ENCODE measurements at places on chromosomes 2 and 18. TPM values are rescaled to one million over a fixed set of nuclear protein-coding genes. Genes with fewer than 3 reads are reported as not detected.

The AKAIN1 gene
- not detected for total RNA-seq

The PIGN gene
- 25.7 TPM for total RNA-seq

The TMEM163 gene
- total RNA-seq, result not detected

The SKOR2 gene
- total RNA-seq, result not detected

The ASPRV1 gene
- 2.3 TPM for total RNA-seq

The HOXD12 gene
- not detected for total RNA-seq

The CD28 gene
- 128 TPM for total RNA-seq

The FOXD4L1 gene
- 0.41 TPM for total RNA-seq

The MAPK4 gene
- not detected for total RNA-seq

The SLC19A3 gene
- total RNA-seq, result not detected

The AGAP1 gene
- 0.52 TPM for total RNA-seq

DNA sequence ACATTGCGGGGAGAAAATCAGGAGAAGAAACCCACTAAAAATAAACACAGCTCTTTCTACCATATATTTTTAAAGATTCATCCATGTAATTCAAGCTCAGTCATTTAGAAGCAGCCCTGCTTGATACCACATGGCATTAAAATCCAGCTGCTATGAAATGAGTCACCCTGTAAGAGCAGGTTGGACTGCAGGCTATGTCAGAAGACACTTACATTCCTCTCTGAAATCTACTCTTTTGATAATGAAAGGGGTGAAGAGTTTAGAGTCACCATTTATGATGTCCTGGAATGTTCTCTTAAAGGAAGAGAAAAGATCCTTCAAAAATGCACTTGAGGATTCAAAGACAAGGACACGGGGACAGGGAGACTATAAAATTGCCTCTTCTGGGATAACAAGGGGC lies 100.6 kb upstream of the APCDD1 start:
- no peak for DNase-seq

- no peak for DNase-seq
Observed at GRCh38 chr18:63002803-63003445, 287.6 kb downstream of the PHLPP1 start.

DNA sequence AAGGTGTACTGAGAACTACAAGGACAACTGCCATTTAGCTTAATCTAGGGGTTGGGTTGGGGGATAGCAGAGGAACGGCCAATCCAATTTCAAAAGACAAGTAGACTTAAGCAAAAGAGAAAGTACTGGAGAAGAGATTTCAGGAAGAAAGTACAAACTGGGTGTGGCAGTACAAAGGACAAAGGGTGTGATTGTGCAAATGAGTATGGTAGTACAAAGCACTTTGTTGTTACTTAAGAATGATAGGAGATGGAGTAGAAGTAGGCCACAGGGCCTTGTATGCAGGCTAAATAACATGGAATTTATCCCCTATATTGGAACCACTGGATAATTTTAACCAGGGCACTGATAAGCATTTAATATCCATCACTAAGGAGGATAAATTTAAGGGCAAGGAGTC lies 4.7 kb upstream of the ORC2 start:
- no peak for DNase-seq

GRCh38 chr18:29004921-29005320 lies 828.0 kb upstream of the CDH2 start:
- DNase-seq, result no peak

GRCh38 chr2:160674146-160674750 lies 180.6 kb upstream of the RBMS1 start:
- DNase-seq, result no peak

- no peak for DNase-seq
Observed at GRCh38 chr18:51686590-51686989, 489.1 kb upstream of the MEX3C start.

DNA sequence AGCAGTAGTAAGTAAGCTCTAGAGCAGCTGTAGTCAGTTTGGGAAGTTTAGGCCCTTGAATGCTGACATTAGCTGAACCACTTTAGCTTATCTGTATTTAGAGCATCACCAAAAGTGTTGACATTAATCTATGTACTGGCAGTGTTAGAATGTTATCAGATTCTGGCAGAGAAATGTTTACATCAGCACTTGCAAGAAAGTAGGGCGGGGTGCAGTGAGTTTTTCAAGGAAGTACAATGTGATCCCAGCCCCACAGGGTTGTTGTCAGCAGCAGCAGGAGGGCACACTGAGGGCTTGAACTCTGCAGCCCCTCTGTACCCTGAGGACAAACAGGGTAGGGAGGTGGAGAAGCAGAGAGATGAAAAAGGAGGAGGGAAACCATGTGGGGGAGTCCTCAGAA lies 35.5 kb upstream of the RMP24 start:
- DNase-seq, result no peak

DNA sequence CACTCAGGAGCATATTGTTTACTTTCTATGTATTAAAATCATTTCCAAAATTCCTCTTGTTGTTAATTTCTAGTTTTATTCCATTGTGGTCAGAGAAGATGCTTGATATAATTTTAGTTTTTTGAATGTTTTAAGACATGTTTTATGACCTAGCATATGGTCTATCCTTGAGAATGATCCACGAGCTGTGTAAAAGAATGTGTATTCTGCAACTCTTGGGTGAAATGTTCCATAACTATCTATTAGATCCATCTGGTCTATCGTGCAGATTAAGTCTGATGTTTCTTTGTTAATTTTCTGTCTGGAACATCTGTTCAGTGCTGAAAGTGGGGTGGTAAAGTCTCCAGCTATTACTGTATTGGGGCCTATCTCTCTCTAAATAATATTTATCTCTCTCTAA lies 83.3 kb upstream of the EPAS1 start:
- no peak for DNase-seq

GRCh38 chr2:12718015-12718671 lies 1.4 kb downstream of the TRIB2 start:
- DNase-seq, result peak; percentile 17

DNA sequence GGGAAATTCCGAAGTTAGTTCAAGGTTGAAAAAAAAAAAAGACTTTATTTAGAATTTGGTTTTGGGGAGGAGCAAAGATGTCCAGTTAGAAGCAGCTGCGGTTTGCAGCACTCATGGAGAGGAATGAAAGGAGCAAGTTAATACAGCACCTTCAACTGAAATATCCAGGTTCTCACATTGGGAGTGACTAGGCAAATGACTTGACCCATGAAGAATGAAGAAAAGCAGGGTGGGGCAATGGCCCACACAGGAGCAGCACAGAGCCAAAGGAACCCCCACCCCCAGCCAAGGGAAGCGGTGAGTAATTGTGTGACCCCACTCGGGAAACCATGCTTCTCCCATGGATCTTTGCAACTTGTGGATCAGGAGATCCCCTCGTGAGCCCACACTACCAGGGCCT lies 32.8 kb downstream of the ZNF892 start:
- no peak for DNase-seq

DNA sequence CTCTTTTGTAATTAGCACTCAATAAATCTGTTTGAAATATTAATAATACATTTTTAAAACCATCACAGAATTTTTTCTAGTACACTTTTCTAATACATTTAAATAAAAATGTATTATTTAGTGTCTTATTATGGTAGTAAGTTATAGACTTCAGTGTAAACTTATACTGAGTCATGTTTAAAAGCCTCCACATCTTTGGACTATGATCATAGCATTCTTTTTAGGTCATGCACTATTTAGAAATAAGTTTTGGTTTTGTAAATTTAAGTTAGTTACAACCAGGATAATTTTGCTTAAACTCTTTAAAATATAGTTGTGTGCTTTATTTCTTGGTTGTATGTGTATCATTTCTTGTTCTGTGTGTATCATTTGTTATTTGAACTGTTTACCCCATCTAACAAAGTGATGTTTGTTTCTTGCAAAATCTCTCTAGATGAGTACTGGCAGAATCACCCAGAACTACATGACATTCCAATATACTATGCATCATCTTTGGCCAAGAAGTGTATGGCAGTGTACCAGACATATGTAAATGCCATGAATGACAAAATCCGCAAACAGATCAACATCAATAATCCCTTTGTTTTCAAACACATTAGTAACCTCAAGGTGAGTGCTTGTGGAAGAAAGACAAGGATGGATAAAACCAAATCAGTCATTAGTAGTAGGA lies 16.7 kb downstream of the CPSF3 start:
- DNase-seq, result no peak

- DNase-seq, result no peak
Observed at GRCh38 chr2:171541202-171541887, 19.1 kb downstream of the CYBRD1 start.

DNA sequence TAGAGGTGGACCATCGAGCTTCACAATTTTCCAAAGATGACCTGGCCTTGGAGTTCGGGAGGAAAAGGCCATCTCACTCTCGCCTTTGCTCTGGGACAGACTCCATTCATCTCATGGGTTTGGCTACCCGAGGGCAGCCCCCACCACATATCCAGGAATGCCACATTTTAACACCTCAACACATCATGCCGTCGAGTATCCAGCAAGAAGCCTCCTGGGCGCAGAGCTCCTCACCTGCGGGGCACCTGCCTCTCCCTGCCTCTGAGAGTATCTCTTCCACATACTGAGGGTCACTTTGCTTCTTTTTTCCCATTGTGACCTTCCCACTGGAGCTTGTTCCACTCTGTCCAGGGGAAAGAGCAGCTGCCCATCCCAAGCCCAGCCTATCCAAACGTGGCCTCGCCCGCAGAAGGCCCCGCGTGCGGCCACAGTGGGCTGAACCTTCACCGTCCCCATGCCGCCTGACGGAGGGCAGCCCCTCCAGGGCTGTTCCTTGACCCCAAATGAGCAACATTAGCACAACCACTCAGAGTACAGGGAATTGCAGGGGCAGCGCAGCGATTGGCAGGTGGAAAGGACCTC lies 5.5 kb upstream of the LIMS2 start:
- DNase-seq, result no peak

DNA sequence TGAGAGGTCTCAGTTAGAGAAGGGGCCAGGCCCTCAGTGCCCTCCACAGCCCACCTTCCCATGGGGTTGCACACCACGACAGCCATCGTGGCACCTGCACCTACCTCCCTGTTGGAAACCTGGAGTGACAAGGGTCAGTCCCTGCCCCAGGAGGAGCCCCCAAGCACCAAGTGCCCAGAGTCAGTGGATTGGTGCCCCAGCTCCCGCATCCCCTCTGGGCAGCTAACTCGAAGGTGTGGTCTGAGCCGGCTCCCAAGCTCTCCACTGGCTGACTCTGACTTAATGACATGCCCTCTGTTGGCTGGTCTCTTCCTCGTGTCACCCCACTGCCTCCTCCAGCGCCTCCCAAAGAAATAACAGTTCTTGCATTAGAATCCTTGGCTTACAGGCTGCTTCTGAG lies 116.4 kb downstream of the NDUFA10 start:
- no peak for DNase-seq

DNA sequence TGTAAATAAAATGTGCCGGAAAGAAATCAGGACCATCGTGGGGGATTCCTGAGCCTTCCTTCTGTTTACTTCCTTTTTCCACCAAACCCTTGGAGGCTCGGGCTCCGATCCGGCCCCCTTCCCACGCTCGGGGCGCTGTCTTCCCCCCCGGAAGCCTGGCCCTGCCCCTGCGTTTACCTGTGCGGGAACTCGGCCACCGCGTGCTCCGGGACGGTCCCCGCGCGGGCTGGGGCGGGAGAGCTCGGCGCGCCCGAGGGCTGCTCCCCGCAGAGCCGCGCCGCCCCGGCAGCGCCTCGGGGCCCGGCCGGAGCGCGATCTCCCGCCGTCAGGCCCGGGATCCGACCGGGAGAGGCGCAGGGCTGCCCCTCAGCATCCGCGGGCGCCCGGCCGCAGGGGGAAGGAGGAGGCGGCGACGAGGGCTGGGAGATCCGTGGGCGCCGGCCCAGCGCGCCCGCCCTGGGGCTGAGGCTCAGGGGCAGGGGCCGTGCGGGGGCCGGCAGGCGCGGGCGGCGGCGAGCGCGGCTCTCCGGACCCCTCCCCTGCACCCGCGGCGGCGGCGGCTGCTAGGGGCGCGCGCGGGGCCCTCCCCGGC lies 435 bp downstream of the ADCY3 start:
- no peak for DNase-seq

DNA sequence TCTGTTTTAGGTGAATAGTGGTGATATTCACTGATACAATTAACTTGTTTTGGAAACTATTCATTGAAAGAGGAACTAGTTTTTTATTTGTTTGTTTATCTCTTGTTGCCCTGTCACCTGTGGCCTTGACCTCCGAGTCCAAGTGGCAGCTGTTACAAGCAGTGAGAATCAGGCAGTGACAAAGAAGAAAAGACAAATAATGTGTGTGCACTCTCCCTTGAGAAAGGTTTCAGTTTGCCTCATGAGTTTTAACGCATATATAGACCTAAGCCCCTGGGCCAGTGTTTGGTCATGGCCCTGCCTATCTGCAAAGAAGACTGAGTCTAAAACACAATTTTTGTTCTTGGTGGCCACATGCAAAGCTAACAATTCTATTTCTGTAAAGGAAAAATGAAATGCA lies 15.3 kb downstream of the KYNU start:
- no peak for DNase-seq

DNA sequence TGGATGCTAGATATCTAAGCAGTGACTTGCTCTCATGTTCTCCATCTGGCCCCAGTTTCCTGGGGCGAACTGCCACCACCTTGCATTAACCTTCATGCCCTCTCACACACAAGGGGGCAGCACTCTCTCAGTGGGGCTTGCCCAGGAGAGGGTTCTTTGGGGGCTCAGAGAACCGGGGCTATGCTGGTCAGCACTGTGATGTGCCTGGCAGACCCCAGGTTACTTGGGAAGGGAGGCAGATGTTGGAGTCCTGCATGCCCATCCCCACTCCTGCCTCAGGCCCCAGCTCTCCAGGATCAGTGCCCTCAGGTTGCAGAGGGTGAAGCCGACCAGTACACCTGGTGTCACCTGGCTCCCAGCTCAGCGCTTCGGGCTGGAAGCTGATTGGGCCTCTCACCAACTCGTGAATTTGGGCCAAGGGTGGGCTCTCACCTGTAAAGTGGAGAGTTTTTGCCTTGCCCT lies 396.2 kb upstream of the HS6ST1 start:
- no peak for DNase-seq

DNA sequence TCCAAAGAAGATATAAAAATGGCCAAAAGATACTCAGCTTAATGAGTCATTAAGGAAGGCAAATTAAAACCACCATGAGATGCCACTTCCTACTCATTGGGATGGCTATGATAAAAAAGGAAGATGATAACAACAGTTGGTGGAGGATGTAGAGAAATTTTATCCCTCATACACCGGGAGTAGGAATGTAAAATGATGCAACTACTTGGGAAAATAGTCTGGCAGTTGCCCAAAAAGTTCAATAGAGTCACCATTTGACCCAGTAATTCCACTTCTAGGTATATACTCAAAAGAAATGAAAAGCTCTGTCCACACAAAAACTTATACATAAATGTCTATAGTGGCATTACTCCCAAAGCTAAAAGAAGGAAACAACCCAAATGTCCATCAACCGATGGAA lies 10.1 kb upstream of the SULT1C2 start:
- DNase-seq, result no peak

Data from naive thymus-derived CD8-positive, alpha-beta T cell (primary cell).